ENCODE measurements at places on chromosomes 2 and 18.
A peak's percentile ranks its signal among the peaks of the same experiment; 100 is the strongest.

DNA sequence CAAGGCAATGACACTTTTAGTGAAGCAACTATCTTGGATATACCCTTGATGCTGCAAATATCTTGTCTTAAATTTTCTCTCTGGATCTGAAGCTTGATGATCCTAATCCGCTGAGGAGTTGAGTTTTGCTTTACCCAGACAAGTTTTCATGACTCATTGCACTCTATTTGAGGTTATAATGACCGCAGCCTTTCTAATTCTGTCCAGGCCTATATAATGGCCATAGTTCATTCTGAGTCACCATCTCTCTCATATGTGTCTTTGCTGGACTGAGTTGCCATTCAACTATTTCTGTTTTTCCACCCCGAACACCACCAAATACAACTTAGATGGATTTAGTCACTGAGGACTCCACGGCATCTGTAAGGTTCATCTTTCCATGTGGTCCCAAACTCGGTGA lies 802.1 kb upstream of the FAM98A start:
- H3K27me3 ChIP-seq, result no peaks in the 10 kb centered on the region
- DNase-seq, result no peak
- H3K27ac ChIP-seq, result no peak overlapping the region
- no peaks in the 10 kb centered on the region for H3K36me3 ChIP-seq
- H3K4me3 ChIP-seq, result no peak overlapping the region

- no peak overlapping the region for H3K4me3 ChIP-seq
- H3K27me3 ChIP-seq, result no peaks in the 10 kb centered on the region
- H3K4me1 ChIP-seq, result no peaks in the 10 kb centered on the region
- H3K27ac ChIP-seq, result no peak overlapping the region
- DNase-seq, result no peak
Observed at GRCh38 chr2:73028841-73029240, 42.7 kb downstream of the SFXN5 start.

DNA sequence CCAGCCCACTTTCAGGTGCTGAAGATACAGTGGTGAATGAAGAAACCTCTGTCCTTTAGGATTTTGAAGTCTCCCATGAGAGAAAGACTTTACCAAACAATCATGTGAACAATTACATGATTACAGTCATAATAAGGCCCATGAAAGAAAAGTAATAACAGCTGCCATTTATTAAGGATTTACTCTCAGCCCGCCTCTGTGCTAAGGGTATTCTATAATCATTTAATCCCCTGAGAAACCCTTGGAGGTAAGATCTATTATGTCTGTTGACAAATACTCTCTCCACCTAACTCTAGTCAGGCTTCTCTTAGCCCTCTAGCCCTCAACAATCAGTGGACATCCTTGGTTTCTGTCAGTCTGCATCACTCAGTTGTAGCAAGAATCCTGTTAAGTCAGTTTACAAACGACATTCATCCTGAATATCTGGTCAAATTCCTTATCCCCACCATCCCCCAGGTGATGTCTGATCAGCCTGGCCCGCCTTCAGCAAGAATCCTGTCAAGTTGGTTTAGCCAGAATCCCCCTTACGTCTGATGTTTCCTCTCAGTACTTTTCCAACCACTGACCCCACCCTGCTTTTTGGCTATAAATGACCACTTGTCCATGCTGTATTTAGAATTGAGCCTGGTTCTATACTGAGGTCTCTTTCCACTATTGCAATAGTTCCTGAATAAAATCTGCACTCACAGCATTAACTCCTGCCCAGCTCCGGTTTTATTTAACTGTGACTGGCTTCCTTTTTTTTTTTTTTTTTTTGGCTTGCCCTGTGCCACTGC lies 12.2 kb upstream of the SOCS6 start:
- H3K36me3 ChIP-seq, result no peaks in the 10 kb centered on the region
- H3K27ac ChIP-seq, result no peak overlapping the region
- no peak overlapping the region for H3K4me3 ChIP-seq
- DNase-seq, result no peak

GRCh38 chr2:11006191-11006590 lies 94.5 kb downstream of the KCNF1 start:
- no peaks in the 10 kb centered on the region for H3K36me3 ChIP-seq
- H3K27me3 ChIP-seq, result no peaks in the 10 kb centered on the region
- H3K27ac ChIP-seq, result no peak overlapping the region
- H3K4me3 ChIP-seq, result no peak overlapping the region
- DNase-seq, result no peak

DNA sequence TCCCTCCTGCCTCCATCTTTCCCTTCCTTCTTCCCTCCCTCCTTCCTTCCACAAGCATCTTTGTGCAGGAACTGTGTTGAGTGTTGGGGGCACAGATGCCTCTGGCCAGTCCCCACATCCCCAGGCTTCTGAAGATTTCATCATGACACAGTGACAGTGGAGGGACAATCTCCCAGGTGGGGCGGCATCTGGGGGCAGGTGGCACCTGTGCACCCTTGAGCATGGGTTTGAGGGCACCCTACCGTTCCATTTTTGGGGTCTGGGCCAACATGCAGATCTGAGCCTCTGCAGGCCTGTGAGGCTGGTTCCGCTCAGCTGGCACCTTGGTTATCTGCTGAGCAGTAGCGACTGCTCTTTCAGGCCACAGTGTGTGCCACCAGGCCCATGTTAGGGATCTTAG lies 57.6 kb downstream of the LONRF2 start:
- H3K4me1 ChIP-seq, result no peaks in the 10 kb centered on the region
- no peak overlapping the region for H3K4me3 ChIP-seq
- H3K27ac ChIP-seq, result no peak overlapping the region
- H3K36me3 ChIP-seq, result no peaks in the 10 kb centered on the region
- no peaks in the 10 kb centered on the region for H3K27me3 ChIP-seq

GRCh38 chr2:230954746-230955145 lies 29.7 kb upstream of the GPR55 start:
- H3K36me3 ChIP-seq, result no peaks in the 10 kb centered on the region
- H3K4me3 ChIP-seq, result no peak overlapping the region
- no peak overlapping the region for H3K27ac ChIP-seq
- peaks cover 6% of the 10 kb centered on the region for H3K4me1 ChIP-seq

DNA sequence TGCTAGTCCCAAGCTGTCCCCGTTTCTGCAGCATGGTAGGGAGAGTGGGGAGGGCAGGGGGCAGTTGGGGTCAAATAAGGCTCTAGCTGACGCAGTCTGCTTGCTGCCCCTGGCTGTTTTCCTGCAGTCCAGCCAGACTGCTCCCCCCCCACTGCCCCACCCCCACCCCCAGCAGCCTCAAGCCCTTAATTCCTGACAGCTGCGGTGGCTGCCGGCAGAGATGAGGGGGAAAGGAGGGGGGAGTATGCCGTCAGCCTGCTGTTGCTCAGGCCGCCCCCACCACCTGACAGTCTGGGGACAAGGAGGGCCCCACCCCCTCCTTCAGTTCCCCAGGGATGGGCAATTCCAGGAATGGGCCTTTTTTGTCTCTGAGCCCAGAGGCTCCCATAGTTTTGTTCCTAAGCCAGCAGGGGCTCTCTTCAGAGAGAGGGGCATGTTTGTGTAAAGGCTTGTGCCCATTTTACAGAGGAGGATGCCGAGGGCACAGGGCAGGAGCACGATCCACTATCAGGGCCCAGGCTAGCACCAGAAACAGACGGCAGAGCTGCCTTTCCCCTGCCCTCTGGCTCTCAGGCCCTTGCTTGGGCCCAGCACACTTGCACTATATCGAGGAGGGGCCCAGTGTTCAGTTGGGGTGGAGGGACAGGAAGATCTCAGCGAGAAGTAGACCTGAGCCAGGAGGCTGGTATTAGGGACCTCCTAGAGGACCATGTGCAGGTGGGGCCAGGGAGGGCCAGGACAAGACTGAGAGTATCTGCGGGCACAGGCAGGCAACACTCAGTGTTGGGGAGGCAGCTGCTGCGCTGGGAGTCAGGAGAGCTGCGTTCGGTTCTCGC lies 1.5 kb upstream of the WNT10A start:
- peaks cover 78% of the 10 kb centered on the region for H3K27me3 ChIP-seq
- H3K4me3 ChIP-seq, result no peak overlapping the region
- H3K36me3 ChIP-seq, result no peaks in the 10 kb centered on the region
- DNase-seq, result no peak

GRCh38 chr2:137454886-137455285 lies 509.4 kb upstream of the HNMT start:
- no peaks in the 10 kb centered on the region for H3K4me1 ChIP-seq
- DNase-seq, result no peak
- no peak overlapping the region for H3K27ac ChIP-seq

DNA sequence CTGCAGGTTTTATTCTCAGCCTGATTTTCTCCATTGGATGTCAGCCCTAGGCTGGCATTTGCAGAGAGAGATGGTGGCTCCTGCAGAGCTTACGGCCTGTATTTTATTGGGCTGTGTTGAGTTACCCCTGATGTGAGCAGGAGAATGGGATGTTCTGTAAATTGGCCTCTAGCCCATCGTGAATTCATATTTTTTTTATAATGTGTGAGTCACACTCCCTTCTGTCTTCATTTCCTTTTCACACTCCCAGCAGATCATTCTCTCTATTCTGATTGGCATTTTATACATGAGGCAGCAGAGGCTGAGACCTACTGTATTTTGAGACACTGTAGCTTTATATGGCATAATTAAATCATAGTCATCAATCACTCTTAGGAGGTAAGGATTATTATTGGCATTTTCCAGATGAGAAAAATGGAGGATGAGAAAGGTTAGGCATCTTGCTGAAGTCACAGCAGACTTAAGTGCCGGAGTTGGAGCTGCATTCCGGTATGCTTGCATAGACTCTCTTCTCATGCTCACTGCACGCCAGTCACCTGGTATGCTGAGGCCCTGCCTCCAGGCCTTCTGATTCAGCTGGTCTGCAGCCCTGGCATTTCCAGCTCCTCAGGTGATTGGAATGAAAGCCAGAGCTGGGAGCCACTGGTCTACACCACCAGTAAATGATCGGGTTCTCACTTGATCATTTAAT lies 142.4 kb downstream of the NEDD4L start:
- no peak overlapping the region for H3K27ac ChIP-seq
- no peaks in the 10 kb centered on the region for H3K27me3 ChIP-seq

GRCh38 chr2:20674974-20675679 lies 8.2 kb downstream of the GDF7 start:
- peak overlapping the region; percentile 50 for H3K27ac ChIP-seq
- peaks cover 11% of the 10 kb centered on the region for H3K4me1 ChIP-seq
- H3K36me3 ChIP-seq, result no peaks in the 10 kb centered on the region
- no peak overlapping the region for H3K4me3 ChIP-seq
- DNase-seq, result peak; percentile 80

- peak; percentile 36 for DNase-seq
- peak overlapping the region; percentile 60 for H3K27ac ChIP-seq
- peaks cover 28% of the 10 kb centered on the region for H3K4me1 ChIP-seq
- no peaks in the 10 kb centered on the region for H3K27me3 ChIP-seq
- no peak overlapping the region for H3K4me3 ChIP-seq
Observed at GRCh38 chr2:111946294-111947114, 48.1 kb downstream of the MERTK start.

DNA sequence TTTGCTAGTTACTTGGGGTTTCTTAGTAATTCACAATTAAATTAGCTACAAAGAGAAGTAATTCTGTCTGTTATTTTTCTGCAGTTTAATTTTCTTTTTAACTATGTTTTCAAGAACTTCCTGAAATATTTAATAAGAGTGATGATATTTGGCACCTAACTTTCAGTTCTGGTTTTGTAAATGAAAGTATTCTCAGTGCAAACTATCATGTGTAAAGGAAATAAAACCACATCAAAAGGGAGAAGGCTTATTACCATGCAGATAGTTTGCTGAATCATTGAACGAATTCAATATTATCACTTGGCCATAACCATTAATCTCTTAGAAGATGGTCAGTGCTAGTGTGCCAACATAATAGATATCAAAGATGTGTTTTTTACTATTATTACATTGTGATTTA lies 29.2 kb downstream of the DYTN start:
- H3K27ac ChIP-seq, result no peak overlapping the region
- H3K4me3 ChIP-seq, result no peak overlapping the region
- no peaks in the 10 kb centered on the region for H3K36me3 ChIP-seq
- no peaks in the 10 kb centered on the region for H3K4me1 ChIP-seq

DNA sequence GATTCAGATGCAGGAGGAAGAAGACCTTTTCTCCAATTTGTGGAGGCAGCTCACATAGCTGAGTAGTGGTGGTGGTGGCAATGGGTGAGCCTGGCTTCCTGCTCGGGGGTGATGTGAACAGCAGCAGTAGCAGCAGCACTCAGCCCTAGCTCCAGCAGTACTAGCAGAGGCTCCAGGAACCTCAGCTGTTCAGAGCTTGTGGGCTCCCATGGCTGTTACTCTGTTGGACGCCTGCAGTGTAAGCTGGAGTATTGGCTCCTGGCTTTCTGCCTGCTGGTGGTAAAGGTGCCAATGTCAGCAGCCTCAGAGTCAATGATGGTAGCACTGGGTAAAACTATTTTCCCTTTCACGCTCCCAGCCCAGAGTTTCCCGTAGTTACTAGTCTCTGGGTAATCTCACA lies 3.1 kb upstream of the SEH1L start:
- H3K36me3 ChIP-seq, result no peaks in the 10 kb centered on the region
- H3K27ac ChIP-seq, result no peak overlapping the region
- peak; percentile 35 for DNase-seq

DNA sequence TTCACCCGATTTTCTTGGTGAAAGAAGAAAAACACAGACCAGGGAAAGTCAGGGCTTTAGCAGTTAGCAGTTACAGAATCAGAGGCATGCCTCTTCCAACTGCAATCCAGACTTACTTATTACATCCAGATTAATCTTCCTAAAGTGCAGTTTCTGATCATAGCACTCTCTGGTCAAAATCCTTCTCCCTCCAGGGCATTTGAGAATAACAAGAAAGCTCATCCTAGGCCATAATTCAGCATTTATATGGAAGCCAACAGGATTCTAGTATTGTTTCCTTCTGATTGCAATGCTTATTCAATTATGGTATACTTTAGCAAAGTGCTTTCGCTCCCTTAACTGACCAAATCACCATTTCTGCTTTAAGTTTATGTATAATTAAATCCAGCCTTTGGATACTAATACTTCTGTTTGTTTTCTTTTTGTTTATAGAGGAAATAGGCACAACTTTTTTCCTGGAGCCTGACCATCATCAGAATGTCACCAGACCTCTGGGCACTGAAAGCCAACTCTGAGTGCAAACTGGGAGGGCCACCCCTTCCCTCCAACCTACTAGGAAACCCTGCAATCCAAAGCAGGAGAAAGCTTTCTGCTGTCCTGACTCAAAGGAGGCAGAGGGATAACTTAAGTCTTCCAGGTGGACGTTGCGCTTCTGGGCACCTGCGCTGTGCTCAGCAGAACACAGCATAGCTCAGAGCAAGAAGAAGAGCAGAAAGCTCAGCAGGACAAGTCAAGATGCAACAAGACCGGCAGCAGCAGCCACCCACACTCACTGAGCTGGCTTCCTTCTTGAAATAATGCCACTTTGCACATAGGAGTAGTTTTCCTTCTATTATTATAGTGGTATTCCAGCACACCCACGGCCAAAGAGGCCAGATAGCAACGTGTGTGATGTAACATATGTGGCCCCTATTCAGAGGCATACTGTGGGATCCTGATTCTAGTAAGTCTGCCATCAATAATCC lies 99.3 kb downstream of the STK39 start:
- H3K4me1 ChIP-seq, result peaks cover 10% of the 10 kb centered on the region
- no peak overlapping the region for H3K4me3 ChIP-seq
- H3K27ac ChIP-seq, result peak overlapping the region; percentile 28
- H3K27me3 ChIP-seq, result no peaks in the 10 kb centered on the region
- H3K36me3 ChIP-seq, result no peaks in the 10 kb centered on the region
- DNase-seq, result no peak

Measured in heart left ventricle (tissue), 16 donors.